ENCODE measurements at places on chromosomes 4 and X. TPM values are rescaled to one million over a fixed set of nuclear protein-coding genes. Genes with fewer than 3 reads are reported as not detected.
A peak's percentile ranks its signal among the peaks of the same experiment; 100 is the strongest.

DNA sequence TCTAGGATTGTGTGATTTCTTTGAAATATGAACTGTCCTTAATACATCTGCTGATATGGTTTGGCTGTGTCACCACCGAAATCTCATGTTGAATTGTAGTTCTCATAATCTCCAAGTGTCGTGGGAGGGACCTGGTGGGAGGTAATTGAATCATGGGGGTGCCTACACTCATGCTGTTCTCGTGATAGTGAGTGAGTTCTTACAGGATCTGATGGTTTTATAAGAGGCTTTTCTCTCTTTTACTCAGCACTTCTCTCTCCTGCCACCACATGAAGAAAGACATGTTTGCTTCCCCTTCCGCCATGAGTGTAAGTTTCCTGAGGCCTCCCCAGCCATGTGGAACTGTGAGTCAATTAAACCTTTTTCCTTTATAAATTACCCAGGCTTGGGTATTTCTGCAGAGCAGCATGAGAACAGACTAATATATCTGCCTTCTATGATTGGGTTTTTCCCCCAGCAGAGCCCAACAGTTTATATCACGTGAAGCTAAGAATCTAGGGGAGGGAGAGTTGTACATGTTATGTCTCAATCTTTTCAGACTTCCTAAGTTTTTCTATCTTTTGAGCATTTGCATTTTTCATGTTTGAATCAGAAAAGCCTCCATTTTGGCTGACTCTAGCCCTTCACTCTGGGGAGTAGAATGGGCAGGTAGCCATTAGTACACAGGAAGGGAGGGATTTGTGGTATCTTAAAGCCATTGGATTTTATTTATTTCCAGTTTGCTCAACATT is 58.9 kb downstream of the PLAC1 start:
- DNase-seq: no peak

- DNase-seq: peak; percentile 78
Measured at GRCh38 chr4:176883108-176883550, 90.4 kb upstream of the VEGFC start.

GRCh38 chr4:95186666-95187065 is 362.1 kb downstream of the UNC5C start:
- no peak for DNase-seq

DNA sequence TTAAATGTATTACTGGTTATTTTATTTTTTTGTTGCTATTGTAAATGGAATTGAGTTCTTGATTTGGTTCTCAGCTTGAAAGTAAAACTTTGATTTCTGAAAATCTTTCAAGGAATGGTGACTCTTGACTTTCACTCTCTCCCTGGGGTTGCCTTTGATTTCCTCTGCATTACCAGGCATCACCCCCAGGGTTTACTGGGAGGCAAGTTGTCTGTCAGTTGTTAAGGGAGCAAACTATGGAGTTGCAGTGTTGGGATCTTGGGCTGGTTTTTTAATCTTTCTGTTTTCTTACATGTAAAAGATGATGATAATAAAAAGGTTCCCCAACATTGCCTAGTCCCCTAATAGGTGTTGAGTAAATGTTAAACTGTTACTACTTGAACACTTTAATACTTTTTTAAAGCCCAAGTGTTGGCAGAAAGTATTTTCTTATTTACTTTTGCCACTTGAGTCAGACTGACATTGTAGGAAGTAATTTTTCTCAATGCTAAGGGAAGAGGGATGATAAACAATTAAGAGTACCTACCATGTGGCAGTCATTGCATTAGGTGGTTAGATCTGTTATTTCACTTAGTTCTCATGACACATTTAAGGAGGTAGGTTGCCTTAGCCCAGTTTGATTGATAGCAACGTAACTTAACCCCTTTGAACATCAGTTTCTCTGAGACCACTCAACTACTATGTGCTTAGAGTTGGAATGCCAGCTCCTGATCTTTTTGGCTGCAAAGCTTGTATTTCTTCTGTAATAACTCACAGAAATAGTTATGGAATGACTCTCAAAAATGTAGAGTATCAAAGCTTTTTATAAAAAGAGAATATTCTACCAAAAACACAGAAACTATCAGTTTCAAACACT is 67.1 kb downstream of the DCLK2 start:
- peak; percentile 17 for DNase-seq

DNA sequence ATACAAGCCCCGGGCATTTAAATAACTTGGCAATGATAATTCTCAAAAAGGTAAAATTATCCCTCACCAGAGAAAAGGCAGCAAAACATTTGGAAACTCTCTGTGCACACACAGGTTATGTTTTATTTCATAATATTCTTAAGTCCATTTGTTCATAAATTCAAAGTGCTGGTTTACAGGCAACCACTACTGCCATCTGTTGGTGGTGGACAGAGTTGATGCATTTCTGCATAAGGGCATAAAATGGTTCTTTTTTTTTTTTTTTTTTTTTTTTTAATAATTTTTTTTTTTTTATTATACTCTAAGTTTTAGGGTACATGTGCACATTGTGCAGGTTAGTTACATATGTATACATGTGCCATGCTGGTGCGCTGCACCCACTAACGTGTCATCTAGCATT is 31.5 kb upstream of the IL21 start:
- peak; percentile 8 for DNase-seq

DNA sequence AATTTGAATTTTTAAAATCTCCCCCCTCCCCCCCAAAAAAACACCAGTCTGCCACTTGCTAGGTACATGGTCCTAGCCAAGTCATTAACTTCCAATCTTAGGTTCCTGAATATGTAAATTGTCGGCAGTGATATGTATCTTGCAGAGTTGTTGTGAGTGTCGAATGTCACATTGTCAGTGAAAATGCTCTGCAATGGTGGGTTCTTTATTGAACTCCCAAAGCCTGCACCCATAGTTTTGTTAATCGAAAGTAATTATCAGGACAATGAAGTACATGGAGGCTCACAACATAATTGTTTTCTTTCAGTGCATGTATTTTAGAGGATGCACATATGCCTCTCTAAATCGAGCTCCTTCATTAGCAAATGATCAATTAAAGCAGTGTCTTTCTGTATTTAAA is 185.6 kb upstream of the S100G start:
- DNase-seq: no peak

DNA sequence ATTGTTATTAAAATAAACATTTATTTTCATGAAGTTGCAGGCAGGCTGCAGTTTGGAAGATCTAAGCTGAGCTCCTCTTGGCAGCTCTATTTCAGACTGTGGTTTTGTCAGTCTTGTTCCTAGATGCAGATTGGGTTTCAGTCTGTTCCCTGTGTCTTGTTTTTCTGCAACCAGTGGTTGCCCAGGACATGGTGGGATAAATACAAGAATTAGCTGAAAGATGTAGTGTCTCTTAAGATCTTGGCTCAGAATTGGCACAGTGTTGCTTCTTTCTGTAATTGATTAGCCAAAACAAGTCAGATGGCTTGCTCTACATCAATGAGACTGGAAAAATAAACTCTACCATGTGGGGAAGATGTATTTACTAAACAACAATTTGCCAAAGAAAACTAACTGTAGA is 283.0 kb upstream of the BOD1L1 start:
- DNase-seq: no peak

DNA sequence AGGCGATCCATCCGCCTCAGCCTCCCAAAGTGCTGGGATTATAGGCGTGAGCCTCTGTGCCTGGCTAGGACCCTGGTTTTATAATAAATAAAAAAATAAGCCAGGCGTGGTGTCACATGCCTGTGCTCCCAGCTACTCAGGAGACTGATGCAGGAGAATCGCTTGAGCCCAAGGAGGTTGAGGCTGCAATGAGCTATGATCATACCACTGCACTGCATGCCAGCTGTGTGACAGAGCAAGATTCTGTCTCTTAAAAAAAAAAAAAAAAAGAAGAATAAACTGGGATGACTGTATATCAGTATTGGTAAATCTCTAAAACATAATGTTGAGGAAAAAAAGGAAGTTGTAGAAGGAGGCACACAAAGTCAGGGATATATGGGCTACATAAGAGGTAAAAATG is 45.7 kb upstream of the SLC34A2 start:
- no peak for DNase-seq

GRCh38 chrX:97498093-97498492 is 614.4 kb downstream of the RPA4 start:
- no peak for DNase-seq

GRCh38 chrX:48522291-48522690 is 683 bp downstream of the EBP start:
- DNase-seq: no peak

GRCh38 chrX:40543661-40544328 is 37.0 kb upstream of the ATP6AP2 start:
- DNase-seq: peak; percentile 21

DNA sequence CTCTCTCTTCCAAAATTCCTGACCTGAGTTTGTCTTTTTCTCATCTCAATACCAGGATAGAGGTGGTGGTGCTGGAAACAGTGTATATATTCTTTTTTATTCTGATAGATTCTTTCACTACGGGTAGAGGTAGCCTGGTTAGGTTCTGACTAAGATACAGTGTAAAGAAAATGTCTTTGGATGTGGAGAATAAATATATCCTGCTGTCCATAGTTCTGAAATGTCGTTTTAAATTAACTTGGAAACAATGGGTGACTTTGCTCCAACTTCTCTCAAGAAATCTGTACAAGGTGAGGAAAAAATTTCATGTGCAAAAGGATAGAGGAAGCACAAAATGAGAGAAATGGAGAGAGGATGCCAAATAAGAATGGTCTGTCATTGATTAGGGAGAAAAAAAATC is 546.1 kb downstream of the GBA3 start:
- DNase-seq: no peak

DNA sequence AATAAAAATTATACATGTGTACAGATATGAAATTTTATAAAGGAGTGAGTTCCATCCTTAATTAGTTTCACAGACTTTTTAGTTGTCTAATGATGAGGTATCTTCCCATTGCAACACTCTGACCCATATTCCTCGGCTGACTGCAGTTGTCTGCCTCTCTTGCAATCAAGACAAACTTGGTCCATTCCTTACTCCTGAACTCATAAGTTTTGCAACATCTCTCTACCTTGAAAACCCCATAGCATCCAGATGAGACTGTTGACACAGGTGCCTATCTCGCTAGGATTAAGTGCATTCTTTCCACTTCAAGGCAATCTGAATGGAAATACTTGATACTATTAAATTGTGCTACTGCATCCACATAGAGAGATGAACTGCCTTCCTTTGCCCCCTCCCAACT is 2.3 kb downstream of the XKRX start:
- DNase-seq: no peak

DNA sequence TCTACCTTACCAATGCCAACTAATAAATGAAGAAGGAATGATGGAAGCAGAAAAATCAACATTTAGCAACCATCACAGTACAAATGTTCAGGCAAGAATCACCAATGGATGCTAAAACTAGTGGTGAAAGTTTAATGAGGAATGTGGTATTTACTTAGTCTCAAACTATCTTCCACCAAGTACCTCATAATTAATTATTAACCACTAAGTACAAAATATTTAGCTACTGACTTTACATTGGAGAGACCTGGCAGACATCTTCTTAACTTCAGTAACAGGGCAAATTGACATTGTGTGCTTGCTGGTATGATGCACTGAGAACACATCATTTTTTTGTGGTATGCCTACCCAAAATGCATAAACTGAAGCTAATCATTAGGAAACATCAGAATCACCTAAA is 82.4 kb downstream of the DLG3 start:
- DNase-seq: no peak

- DNase-seq: no peak
Measured at GRCh38 chr4:161291222-161291621, 872.6 kb downstream of the FSTL5 start.

DNA sequence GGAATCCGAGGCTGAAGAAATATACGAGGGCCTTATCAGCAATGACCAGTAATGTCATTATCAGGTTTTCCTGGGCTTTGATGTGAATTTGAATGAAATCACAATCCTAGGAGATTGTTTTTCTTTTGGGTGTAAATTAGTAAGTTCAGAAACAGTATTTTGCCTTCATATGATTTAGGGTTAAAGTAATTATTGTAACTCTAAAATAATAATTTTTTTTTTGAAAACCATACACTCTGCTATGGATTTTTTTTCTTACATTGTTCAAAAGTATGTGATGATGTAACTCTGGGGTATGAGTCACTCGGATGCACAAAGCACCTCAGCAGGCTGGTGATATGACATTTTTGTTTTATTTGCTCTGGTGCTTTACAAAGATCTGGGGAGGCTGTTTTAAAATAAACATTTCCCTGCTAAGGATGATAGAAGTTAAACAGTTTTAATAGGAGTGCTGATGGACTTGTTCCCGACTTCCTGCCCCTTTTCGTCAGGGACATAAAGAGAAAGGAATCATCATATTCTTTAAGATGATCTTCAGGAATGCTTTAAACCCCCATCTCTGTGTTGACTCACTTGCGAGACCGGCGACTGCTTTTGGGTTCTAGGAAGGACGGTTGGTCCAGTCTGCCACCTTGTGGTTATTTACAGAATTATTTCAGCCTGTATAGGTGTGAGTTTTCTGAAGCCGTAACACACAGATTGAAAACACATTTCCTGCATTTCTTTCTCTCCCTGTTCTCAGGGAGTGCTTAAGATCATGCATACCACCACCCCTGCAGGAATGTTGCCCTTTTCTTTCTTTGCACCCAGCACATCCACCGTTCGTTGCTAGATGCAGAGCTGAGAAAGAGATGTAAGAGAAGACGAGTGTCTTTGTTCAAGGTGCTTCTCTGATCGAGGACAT is 72.5 kb downstream of the RAPGEF2 start:
- peak; percentile 75 for DNase-seq

DNA sequence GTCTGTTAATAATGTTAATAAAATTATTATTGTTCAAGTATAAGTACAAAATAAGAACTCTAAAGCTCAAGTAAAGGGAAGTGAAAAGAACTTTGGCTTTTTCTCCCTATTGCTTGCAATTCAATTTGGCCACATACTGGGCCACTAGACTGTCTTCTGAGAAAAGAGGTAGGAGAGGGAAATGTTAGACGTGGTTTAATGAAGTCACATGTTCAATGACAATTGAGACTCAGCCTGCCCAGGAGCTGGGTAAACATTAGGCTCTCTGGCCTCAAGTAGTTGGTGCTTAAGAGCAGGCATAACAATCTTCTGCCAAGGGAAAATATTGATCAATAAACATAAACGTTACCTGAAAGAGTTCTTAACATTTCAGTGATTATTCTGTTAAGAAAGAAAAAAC is 15.1 kb upstream of the PRSS12 start:
- DNase-seq: no peak

- peak; percentile 36 for DNase-seq
Measured at GRCh38 chr4:89539797-89540711, 232.5 kb upstream of the GPRIN3 start.

Gene FHIP1A
- 0.12 TPM for total RNA-seq

Gene DOK7
- 0.14 TPM for total RNA-seq

Gene MAGEC1
- not detected for total RNA-seq

Gene TRIM75
- not detected for total RNA-seq

Gene RAB33A
- total RNA-seq: not detected

Gene RAB41
- not detected for total RNA-seq

Gene SSX3
- total RNA-seq: not detected

Gene CDKL5
- total RNA-seq: 4.6 TPM

Gene HERC3
- total RNA-seq: 1.5 TPM

Gene UCP1
- total RNA-seq: not detected

Gene RPS6KA6
- total RNA-seq: 4.0 TPM

Gene TEX11
- total RNA-seq: 0.12 TPM

Gene BGN
- total RNA-seq: 2.0 TPM
